ENCODE measurements at places on chromosomes 7 and 10. TPM values are rescaled to one million over a fixed set of nuclear protein-coding genes. Genes with fewer than 3 reads are reported as not detected.

- H3K36me3 ChIP-seq, result no peaks in the 10 kb centered on the region
- peaks cover 28% of the 10 kb centered on the region for H3K27me3 ChIP-seq
- H3K4me1 ChIP-seq, result peaks cover 14% of the 10 kb centered on the region
- H3K4me3 ChIP-seq, result peak overlapping the region; percentile 26
- H3K27ac ChIP-seq, result no peak overlapping the region
- DNase-seq, result peak; percentile 100
Measured at GRCh38 chr7:76234931-76235441, 33.3 kb downstream of the SRRM3 start.

GRCh38 chr10:3375505-3375904 lies 202.9 kb upstream of the PITRM1 start:
- H3K4me1 ChIP-seq, result no peaks in the 10 kb centered on the region
- H3K36me3 ChIP-seq, result no peaks in the 10 kb centered on the region
- H3K4me3 ChIP-seq, result no peak overlapping the region
- H3K27me3 ChIP-seq, result peaks cover 19% of the 10 kb centered on the region

- no peak for DNase-seq
- H3K4me3 ChIP-seq, result no peak overlapping the region
- peaks cover 9% of the 10 kb centered on the region for H3K27me3 ChIP-seq
- H3K4me1 ChIP-seq, result no peaks in the 10 kb centered on the region
- no peaks in the 10 kb centered on the region for H3K36me3 ChIP-seq
- H3K27ac ChIP-seq, result no peak overlapping the region
Measured at GRCh38 chr10:133464582-133465031, 10.9 kb downstream of the SCART1 start.

The GJD4 gene
- not detected for total RNA-seq

The MET gene
- 0.65 TPM for total RNA-seq

The SPDYE9 gene
- total RNA-seq, result not detected

The C10orf62 gene
- not detected for total RNA-seq

Measured in K562 (cell line).